ENCODE measurements at places on chromosomes 6 and 20.
A peak's percentile ranks its signal among the peaks of the same experiment; 100 is the strongest.

GRCh38 chr6:17218023-17218748 is 63.0 kb upstream of the RBM24 start:
- no peak for DNase-seq

GRCh38 chr20:57387463-57387862 is 3.7 kb upstream of the RBM38 start:
- no peak for DNase-seq

DNA sequence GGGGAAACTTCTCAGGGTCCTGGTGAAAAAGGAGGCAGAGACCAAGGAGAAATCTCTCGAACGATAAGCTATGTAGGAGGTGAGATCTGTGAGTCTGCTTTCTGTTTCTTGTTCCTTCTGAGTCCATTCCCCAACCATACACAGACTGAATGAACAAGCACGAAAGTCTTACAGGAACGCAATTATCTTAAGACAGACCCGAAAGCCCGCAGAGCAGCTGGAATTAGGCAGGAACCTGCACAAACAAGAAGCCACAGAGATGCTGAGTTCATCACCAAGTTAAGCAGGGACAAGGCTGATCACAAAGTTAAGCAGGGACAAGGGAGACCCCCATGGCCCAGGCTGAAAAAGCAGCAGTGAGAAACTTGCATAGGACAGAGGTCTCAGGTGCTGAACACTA is 21.4 kb upstream of the NELFCD start:
- no peak for DNase-seq

GRCh38 chr20:14404515-14404914 is 67.1 kb upstream of the FLRT3 start:
- no peak for DNase-seq

DNA sequence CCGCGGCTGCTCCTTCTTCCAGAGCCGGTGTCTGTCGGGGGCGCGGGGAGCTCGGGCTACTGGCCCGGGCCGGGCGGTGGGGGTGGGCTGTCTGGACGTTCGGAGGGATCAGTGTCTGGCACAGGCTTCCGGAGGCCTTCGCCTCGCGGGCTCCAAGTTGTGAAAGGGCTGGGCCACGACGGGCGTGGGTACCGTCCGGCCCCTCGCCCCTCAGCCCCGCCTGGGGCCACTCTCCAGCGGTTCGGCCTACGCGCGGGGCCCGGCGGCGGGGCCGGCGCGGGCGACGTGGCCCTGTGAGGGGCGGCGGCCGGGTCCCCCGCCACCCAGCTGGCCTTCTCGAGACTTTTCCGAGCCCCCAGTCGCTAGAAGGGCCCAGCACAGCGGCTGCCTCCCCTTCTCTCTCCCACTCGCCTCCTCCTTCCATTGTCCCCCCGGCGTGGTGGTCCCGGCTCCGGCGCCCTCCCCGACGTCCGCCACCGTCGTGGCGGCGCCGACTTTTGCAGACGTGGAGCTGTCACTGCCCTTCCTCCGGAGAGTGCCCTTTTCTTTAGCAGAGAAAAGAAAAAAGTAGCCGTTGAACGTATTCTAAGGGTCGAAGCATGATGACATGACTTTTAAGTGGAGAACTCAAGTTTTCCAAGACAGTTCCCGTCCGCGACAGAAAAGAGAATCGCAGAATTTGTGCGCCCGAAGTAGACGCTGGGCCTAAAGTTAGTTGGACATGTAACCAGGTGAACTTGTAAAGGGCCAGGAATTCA is 571 bp downstream of the ITCH start:
- DNase-seq, result peak; percentile 28

DNA sequence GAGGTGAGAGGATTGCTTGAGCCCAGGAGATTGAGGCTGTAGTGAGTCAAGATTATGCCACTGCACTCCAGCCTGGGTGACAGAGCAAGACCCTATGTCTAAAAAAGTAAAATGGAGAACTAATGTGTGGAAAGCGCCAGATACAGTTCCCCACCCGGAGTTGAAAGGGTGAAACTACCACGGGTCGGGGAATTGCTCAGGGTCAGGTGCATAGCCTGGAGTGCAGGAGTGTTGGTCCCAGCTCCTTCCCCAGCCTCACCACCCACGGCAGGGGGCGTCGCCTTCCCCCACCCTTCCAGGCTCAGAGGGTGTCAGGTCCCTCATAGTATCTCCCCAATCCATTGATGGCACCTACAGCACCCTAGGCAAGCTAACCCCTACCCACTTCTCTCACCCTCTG is 26.1 kb downstream of the C20orf203 start:
- no peak for DNase-seq
